Naive thymus-derived CD4-positive, alpha-beta T cell (primary cell): ENCODE measurements at places on chromosomes 16 and 17.

DNA sequence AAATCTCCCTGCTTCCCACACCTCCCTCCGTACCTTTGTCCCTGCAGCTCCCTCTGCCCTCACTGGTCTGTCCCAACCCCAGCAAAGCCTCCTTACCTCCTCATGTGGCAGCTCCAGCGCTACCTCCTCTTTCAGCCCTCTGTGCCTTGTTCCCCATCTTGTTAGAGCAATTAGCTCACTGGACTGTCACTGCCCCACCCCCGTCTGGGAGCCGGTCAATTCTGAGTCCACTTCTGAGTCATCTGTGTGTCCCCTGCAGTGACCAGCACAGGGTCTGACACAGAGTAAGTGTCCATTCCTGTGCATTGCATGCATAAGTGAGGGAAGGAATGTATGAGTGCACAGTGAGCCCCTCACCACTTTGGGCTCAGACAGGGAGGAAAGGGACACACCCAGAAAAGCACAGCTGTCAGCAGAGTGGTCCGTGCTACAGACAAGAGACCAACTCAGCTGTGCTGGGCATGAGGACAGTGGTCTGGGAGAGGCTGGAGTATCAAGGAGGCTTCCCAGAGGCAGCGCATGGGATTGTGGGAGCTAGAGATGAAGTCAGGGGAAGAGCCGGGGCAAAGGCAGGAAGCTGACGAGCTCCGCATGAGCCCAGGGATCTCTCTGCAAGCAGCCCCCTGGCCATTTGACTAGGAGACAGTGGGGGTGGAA, 45.9 kb downstream of the PITPNM3 start:
- DNase-seq, result no peak

DNA sequence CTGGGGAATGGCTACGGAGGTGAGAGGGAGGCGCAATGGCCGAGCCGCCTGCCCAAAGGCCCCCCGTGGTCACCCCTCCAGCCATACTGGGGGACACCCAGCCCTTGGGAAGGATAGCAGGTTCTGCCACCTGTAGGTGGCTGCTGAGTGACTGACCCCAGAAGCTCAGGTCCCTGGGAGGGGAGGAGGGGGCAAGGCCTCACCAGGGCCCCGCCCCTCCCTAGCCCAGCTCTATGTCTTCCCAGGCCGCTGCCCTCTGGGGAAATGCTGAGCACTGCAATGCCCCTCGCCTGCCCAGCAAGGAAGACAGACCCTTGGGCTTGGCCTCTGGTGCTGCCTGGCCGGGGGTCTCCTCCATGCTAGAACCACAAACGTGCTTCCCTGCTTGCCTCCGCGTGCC, 11.4 kb upstream of the CLDN9 start:
- no peak for DNase-seq

DNA sequence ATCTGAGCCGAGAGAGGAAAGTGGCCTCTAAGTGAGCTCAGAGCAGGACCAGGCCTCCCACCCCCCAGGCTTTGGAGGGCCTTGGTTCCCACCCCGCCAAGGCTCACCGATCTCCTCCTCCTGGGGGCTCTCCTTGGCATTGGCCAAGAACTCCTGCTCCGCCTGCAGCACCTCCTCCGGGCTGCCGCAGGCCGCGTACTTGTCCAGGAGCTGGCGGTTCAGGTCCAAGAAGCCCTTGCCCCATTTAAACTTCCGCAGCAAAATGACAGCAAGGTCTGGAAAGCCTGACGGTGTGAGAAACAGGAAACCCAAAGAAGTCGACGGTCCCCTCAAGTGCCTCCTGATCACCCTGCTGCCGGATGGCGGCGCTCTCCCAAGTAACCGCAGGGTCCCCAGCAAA, 1.7 kb downstream of the TSR3 start:
- DNase-seq, result no peak

- DNase-seq, result no peak
Observed at GRCh38 chr17:66426397-66427033, 124.1 kb downstream of the PRKCA start.

GRCh38 chr17:29791336-29792080, 138.5 kb downstream of the SSH2 start:
- DNase-seq, result no peak

DNA sequence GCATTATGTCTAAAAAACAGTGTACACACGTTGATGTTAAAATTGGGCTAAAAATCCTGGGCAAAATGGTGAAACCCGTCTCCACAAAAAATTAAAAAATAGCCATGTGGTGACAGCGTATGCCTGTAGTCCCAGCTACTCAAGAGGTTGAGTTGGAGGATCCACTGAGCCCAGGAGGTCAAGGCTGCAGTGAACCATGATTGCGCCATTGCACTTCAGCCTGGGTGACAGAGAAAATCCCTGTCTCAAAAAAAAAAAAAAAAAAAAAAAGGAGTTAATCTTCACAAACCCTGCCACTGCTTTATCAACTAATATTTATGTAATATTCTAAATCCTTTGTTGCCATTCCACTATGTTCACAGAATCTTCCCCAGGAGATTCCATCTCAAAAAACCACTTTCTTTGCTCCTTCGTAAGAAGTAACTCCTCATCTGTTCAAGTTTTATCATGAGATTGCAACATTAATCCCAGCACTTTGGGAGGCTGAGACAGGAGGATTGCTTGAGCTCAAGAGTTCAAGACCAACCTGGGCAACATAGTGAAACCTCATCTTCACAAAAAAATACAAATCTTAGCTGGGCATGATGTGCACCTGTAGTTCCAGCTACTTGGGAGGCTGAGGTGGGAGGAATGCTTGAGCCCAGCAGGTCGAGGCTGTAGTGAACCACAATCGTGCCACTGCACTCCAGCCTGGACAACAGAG, 1.9 kb upstream of the C16orf87 start:
- no peak for DNase-seq

DNA sequence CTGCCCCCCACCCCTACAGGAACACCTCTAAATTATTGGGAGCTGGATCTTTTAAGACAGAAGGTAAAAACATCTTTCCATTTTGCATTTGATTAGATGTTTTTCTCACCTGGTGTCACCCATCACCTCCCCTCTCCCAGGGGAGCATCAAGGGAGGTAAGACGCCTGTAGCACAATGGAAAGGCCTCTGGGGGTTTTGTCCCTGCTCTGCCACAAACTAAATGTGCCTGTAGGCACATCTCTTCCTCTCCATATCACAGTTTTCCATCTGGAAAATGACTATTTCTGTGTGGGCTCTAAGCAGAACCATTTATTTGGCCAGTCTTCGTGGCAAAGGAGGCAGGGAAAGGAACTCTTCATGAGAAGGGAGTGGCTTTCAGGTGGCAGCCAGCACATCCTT, 76.6 kb downstream of the GNAO1 start:
- no peak for DNase-seq

GRCh38 chr17:7136266-7136877, 21.8 kb upstream of the ASGR2 start:
- DNase-seq, result peak; percentile 69

GRCh38 chr16:71867939-71868338, 16.0 kb downstream of the ZNF821 start:
- DNase-seq, result no peak

DNA sequence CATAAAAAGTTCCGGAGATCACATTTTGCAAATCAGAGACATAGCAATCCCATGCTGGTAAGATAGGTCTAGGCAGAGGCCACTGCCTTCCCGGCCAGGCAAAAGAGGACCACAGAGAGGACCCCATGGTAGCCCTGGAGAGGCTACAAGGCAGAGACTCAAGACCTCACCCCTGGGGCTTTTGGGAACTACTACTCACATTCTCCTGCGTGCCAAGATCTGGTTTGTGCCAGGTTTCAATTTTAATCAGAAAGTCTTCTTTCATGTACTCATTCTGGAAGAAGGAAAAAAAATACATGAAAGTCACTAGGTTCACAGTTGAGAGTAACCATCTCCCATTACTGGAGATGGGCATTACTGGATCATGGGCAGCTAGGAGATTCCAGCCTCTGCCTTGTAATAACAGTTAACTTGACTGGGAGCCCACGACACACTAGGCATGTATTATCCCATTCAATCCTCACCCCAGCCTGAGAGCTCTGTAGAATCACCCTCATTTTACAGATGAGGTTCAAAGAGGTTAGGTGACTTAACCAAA, 21.2 kb downstream of the PITPNA start:
- DNase-seq, result no peak

GRCh38 chr16:72974142-72974769, 73.7 kb downstream of the ZFHX3 start:
- DNase-seq, result no peak

DNA sequence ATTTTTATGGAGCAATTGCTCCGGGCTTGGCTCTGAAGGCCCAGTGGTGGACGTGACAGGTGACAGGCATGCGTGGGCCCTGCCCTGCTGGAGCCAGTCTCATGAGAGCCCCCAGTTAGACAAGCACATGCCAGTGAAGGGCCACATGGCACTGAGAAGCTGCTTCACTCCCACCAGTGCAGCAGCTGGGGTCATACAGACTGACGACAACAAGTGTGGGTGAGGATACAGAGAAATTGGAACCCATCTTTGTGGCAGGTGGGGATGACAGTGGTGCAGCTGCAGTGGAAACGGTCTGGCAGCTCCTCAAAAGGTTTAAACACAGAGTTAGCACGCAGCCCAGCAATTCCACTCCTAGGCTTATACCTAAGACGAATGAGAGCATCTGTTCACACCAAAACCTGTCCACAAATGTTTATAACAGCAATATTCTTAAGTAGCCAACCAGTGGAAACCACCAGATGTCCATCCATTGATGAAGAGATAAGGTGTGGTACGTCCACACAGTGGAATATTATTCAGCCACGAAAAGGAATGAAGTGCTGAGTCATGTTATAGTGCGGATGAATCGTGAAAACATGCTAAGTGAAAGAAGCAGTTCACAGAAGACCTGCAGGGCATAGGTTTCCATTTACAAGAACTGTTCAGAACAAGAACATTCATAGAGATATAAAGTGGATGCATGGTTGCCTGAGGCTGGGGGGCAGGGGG, 12.5 kb upstream of the CIBAR2 start:
- no peak for DNase-seq

GRCh38 chr17:57626520-57627210, 118.4 kb downstream of the CCDC182 start:
- no peak for DNase-seq

DNA sequence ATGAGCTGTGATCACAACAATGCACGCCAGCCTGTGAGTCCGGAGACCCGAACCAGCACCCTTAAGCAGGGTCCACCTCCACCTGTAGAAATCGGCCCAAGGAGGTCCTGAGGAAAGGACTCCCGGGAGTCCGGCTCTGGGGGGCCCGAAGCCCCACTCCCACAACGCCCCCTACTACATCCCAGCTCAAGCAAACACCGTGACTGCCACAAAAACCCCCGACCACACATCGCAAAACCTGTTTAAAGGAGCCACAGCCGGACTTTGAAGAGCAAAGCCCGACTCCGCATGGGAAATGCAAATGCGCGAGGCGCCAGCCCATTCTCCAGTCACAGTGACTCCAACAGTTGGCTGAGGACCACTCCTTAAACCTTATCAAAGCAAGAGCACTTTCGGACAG, 682.4 kb downstream of the KCNJ18 start:
- DNase-seq, result no peak

DNA sequence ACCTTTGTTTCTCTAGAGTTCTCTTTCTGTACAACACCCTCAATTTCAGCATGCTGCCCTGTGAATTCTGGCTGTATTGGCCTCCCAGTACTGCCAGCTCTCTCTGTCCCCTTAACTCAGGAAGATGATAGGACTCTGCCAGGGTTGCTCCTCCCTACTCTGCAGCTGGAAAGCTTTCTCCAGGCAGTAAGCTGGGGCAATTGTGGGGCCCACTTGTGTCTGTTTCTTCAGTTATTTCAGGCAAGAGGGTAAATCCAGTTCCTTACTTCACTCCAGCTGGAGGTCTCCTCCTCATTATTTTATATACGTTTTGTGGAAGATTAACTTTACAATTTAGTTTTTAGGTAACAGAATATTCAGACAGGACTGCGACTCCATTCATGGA, 9.9 kb downstream of the C17orf100 start:
- no peak for DNase-seq

GRCh38 chr17:10772425-10773380, 31.2 kb downstream of the TMEM238L start:
- DNase-seq, result peak; percentile 5

GRCh38 chr16:88870608-88871348, 4.3 kb upstream of the PABPN1L start:
- DNase-seq, result no peak

DNA sequence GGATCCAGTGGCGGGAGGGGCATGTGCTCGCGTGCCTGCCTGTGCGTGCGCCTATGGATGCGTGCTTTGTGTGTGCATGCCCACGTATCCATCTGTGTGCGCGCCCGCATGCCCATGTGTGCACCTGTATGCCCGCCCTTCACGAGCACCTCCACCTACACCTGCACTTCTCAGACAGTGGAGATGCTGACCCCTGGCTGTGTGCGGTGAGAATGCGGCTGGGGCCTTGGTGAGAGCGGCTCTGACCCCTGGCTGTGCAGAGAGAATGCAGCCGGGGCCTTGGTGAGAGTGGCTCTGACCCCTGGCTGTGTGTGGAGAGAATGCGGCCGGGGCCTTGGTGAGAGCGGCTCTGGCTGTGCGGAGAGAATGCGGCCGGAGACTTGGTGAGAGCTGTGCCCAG, 33.9 kb downstream of the AXIN1 start:
- DNase-seq, result no peak

GRCh38 chr17:1494203-1494602, 1.7 kb upstream of the MYO1C start:
- DNase-seq, result no peak

DNA sequence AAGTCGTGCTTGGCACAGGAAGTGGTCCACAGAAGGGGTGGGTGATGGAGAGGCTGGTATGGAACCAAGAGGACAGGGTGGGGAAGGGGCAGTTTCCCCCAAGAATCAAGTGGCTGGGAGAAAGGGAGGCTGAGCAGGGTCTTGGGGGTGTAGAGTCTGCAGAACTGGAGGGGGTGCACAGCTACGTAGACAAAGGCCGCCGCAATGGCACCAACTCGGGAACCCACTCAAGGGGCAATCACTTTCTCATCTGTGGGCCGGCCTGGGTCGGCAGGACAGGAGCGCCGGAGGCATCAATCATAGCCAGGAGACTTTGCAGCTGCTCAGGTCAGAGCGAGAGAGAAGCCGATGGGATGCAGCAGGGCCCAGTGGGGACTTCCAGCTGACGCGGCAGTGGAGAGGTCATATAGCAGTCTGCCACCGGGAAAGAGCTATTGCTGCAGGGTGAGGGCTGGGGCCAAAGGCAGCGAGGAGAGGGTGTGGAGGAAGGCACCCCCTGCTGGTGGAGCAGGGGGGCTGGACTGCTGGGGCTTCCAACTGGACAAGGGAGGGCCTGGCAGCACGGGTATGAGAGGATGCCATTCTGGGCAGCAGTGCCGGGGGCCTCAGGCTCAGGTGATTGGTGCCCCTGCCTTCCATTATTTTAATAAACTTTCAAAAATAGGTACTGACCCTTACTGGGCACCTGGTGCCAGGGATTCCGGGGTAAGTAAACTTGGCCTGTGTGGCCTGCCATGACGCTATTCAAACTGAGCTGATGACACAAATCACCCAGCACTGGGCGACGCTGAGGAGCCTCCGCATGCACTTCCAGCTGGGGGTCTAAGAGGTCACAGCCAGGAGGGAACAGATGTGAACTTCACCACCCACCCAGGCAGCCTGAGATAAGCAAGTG, 52.5 kb upstream of the MTSS2 start:
- no peak for DNase-seq

GRCh38 chr16:20969386-20969785, 68.8 kb downstream of the LYRM1 start:
- no peak for DNase-seq
